ENCODE measurements at places on chromosomes 11 and 22.

DNA sequence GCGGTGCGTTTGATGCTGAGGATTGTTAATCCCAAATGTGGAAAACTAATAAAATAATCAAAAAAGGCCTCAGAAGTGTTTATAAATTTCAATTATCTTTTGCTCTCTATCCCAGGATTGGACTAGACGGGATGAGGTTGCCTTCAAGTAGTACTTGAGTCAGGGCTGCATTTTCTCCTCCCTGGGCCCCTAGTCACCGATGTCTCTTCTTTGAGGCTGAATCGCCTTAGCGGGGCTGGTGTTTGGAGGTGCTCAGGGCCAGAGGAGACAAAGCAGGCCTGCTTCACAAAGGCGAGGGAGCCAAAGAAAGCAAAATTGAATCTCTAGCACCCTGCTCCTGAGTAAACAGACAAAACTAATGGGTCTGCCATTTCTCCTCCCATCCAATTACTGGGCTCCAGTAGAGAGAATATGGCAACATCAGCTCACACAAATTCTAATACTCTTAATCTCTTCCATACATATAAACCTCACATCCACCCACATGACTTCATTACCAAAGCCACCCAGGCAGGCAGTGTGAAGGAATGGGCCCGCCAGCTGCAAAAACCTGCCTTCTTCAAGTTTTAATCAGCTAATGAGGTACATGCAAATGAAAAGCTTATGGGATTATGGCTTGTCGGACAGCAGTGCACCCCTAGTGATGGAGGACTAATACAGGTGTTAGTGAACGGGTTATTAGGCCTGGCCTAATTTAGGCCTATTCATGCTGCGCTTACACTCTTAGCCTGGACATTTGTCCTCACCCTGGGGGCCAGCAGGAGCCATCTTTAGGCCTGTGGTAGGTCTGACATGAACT lies 52.7 kb upstream of the HTATIP2 start:
- no peak for DNase-seq

DNA sequence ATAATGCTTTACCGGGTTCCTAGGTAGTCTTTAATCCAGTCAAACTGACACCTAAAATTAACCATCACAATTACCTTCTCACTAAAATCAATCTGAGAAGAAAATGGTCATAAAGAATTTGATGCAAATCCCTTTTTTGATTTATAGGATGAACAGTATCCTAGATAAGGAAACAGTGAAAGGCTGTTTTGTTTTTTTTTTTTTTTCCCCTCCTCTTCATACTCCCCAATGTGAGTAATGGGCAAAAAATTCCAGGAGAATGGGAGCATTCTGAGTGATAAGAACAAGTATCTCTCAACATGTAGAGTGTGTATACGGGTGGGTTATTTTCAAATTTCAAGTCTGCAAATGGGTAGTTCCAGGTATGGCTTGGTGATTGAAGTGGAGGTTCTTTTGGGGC lies 28.4 kb downstream of the GRAMD1B start:
- no peak for DNase-seq

GRCh38 chr11:44945666-44946065 lies 5.0 kb downstream of the TP53I11 start:
- DNase-seq = no peak

- DNase-seq = no peak
Observed at GRCh38 chr11:107830915-107831540, 27.6 kb downstream of the SLC35F2 start.

DNA sequence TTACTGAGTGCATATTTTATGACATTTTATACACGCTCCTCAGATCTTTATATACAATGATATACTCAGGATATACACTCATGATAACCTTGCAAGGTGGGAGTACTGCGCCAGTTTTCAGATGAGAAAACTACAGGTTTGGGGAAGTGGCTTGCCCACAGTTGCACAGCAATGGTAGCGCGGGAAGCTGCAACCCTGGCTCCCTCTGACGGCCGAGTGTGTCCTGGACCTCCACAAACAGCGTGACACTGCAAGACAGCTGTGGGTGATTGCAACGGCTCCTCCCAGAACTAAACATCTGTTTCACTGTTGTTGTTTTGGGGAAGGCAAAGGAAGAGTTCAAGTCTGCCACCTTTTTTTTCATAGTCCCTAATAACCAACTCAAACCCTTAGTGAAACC lies 47.0 kb downstream of the PACSIN2 start:
- DNase-seq = no peak

Data from activated CD4-positive, alpha-beta memory T cell treated with anti-CD3 and anti-CD28 coated beads for 36 hours (primary cell).